Epithelial cell of proximal tubule (primary cell): ENCODE measurements at places on chromosomes 1 and 21. TPM values are rescaled to one million over a fixed set of nuclear protein-coding genes. Genes with fewer than 3 reads are reported as not detected.

DNA sequence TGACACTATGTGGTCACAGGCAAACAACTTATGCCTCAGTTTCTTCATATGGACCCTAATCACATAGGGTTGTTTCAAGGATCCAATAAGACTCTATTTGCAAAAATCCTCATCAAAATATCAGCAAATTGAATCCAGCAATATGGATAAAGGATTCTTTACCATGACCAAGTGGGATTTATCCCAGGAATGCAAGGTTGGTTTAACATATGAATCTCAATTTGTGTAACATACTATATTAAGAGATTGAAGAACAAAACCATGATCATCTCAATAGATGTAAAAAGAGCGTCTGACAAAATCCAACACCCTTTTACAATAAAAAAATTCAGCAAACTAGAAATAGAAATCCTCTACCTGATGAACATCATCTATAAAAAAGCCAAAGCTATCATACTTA, 23.9 kb downstream of the ARHGEF11 start:
- no peak for DNase-seq

DNA sequence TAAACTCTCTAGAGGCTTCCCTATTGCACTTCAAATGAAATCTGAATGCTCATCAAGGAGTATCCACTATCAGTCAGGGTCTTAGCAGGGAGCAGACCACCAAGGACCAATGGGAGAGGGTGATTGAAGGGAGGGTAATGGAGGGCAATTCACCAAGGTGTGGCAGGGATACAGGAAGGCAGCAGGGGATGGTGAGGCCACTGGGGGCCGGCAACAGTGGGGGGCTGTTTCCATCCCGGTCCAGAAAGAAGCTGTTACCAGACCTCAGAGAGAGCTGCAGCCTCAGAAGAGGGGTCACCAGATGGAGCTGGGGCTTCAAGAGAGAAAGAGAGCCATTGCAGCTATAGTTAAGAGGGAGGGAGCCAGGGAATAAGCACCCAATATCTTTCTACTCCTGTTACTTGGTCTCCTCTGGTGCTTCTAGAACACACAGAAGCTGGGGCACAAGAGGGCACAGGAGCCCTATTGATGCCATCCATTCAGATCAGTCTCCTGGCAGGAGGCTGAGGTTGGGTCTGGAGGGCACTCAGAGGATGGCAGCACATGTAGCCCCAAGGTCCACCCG, 417.6 kb downstream of the PTPRU start:
- no peak for DNase-seq

GRCh38 chr1:22971611-22972405, 858 bp downstream of the LACTBL1 start:
- DNase-seq, result no peak

GRCh38 chr21:14010729-14011128, 200.0 kb downstream of the LIPI start:
- no peak for DNase-seq

DNA sequence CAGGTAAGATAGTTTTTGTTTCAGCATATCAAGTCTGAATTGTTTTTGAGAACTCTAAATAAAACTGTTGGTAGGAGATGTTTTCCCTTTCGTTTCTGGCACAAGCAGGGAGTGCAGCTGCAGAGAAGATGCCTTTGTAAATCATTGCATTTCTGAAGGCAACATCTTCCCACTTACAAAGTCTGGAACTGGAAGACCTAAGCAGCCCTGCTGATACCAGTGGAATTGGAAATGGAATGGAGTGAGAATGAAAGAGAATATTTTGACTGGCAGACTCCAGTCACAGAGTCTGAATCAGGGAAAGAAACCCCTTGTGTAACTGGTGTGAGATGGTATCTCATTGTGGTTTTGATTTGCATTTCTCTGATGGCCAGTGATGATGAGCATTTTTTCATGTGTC, 815.6 kb downstream of the LTN1 start:
- DNase-seq, result no peak

APCS gene
- total RNA-seq, result not detected in 2 replicates

- no peak for DNase-seq
Observed at GRCh38 chr1:114976891-114977290, 52.7 kb upstream of the TSHB start.

- no peak for DNase-seq
Observed at GRCh38 chr1:187396226-187396625, 567.5 kb downstream of the PLA2G4A start.

DNA sequence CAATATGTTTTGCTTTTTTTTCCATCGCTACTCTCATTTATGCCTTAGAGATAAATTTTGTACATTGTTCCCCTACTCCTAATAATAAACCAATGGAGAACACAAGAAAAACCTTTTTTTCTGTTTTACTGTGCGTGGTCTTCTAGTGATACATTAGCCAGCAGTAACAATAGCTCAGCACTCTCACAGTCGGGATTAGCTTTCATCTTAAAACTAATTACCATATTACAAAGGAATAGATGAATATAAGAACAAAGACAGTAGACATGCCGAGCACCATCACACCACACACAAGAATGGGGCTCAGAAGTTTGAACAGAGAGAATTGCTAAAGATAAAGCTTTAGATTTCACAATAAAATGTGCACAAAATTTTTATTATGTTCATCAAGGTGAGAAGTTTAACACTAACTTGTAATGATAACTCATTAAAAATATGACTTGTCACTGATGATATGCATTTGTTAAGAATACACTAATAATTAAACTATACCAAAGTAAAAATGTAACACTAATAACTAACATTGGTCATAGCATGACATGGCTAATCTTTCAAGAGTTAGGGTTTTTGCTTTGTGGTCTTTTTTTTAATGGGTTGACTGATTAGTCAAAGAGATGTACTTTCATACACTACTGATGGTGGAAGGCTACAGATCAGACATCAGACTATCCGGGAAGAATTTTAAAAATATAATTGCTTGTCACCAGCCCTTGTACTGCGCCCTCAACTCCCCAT, 61.8 kb downstream of the EXTL2 start:
- DNase-seq, result no peak
